ENCODE measurements at places on chromosomes 7 and 10.

DNA sequence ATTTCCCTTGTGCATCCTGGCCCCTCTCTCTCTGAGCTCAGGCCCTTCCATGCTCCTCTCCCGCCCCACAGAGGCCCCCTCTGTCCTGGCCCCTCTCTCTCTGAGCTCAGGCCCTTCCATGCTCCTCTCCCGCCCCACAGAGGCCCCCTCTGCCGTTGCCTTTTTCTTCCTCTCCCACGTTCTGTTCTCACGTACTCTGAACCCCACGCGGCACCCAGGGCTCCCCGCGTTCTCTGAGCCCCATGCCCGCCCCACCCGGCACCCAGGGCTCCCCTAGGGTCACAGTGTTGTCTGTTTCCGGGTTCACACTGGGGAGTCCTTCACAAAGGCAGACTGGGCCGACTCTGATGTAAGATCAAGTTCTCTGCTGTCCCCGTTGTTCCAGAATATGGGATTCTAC lies 336.8 kb downstream of the DNAJB6 start:
- no peak for DNase-seq

DNA sequence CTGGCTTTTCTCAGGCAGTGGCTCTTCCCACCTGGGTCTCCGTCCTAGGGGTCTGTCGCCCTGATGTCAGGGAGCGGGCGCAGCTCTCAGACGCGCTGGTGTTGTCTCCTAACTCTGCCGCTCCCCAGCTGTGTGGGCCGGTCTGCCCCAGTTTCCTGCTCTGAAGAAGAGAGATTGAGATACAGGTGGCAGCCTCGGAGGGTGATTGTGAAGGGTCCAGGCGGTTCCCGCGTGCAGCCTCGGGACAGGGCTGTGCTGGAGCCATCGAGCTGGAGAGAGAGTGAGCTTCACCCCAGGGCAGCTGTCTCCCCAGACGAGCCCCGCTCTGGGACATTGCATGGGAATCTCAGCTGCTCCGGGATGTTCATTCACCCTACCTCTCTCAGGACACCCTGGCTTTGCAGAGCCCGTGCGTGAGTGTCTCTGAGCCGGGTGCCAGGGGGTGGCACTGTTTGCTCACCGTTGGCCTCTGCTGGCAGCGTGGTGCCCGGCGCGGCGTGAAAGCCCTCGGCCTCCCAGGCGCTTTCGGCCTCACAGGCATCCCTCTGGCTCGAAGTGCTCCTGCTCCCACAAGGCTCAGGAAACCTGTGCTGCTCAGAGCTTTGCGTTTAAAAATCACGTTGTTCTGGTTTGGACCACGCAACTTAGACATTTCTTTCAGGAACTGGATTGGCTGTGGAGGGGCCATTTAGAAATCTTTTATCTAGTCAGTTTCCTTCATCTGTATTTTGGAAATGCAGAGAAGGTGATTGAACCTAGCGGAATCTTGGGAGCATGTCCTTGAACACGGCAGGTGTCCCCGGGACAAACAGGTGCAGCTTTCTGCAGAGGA lies 33.8 kb upstream of the ZFAND2A start:
- peak; percentile 83 for DNase-seq

- no peak for DNase-seq
These were observed 115.4 kb downstream of the MLLT10 start for GRCh38 chr10:21649454-21649872.

DNA sequence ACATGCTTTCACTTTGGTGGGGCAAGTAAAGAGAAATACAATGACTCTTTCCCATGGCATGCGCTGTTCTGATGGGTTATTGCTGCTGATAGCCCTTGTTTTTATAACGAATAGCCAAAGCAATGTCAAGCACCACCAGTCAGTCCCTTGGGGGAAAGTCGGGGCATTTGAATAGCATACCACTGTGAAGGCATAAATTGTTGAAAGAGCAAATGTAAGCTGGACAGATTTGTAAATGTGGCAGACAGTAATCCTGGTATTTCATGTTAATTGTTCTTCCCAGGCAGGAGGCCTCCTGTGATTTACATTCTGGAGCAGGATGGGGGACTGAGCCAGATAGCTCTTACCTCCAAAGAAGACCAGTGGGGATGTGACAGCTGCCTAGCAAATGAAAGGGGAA lies 293.3 kb downstream of the ADRA2A start:
- DNase-seq = no peak

GRCh38 chr7:71665716-71666115 lies 533.8 kb downstream of the GALNT17 start:
- DNase-seq = no peak

DNA sequence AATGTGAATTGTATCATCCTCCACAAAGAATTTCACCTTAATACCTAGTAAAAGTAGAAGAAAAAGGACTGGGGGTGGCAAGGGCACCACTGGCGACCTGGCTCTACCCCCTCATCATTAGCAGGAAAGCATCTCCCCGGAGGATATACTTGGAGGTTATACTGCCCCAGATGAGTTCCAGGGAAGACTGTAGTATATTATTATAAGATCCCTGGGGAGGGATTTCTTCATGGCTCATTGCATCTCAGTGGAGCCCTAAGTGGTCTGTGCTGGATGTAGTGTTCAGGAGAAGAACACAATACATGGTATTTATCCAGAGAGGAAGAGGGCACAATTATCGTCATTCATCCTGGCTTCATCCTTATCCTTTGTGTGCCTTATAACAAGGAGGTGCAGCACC lies 14.2 kb upstream of the DYNC1I1 start:
- DNase-seq = no peak

DNA sequence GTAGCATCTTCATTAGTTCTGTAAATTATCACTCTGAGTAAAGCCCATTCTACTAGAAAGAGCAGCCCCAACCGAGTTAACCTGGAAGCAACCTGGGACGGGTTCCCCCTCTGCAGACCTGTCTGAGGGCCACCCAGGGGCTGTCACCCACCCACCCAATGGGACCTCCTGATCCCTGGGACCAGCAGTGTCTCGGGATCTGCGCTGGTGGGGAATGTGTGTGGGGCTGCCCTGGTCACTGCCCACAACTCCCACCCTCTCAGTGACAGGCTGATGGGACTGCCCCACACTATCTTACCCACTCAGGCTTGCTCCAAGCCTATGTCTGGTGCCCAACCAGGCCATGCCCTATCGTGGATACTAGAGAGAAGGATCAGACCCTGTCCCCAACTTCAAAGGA lies 215.0 kb downstream of the GRID1 start:
- no peak for DNase-seq

DNA sequence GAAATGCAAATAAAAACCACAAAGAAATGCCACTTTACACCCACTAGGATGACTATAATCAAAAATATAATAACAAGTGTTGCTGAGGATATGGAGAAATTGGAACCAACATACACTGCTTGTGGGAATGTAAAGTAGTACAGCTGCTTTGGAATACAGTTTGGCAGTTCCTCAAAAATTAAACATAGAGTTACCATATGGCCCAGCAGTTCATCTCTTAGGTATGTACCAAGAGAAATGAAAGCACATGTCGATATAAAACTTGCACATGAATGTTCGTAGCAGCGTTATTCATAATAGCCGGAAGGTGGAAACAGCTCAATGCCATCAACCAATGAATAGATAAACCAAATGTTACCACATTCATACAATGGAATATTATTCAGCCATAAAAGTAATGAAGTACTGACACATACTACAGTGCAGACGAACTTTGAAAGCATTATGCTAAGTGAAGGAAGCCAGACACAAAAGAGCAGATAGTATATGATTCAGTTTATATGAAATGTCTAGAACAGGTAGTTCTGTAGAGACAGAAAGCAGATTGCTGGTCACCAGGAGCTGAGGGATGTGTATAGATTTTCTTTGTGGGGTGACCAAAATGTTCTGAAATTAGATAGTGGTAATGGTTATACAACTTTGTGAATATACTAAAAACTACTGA lies 12.4 kb downstream of the BCAP29 start:
- no peak for DNase-seq

GRCh38 chr10:78737883-78738856 lies 330.6 kb upstream of the ZMIZ1 start:
- DNase-seq = no peak

- no peak for DNase-seq
These were observed 112.6 kb downstream of the EEPD1 start for GRCh38 chr7:36265680-36266079.

DNA sequence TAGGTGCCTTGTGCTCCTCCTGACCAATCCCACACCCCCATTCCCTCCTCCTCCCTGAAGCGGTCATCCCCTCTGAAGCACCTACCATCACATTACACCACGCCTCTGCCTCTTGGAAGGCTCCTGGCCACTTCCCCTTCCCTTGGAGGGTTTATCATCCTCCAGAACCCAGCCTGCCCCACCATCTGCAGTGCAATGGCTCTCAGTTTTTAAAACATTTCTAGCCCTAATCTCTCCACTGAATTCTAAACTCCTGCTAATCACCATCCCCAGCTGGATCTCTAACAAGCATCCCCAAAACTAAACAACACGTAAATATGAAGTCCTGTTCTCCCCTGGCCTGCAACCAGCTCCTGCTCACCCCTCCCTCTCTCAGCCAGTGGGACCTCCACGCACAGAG lies 70.6 kb downstream of the PIP4K2A start:
- no peak for DNase-seq

GRCh38 chr10:106493751-106494150 lies 670.8 kb downstream of the SORCS1 start:
- DNase-seq = no peak

DNA sequence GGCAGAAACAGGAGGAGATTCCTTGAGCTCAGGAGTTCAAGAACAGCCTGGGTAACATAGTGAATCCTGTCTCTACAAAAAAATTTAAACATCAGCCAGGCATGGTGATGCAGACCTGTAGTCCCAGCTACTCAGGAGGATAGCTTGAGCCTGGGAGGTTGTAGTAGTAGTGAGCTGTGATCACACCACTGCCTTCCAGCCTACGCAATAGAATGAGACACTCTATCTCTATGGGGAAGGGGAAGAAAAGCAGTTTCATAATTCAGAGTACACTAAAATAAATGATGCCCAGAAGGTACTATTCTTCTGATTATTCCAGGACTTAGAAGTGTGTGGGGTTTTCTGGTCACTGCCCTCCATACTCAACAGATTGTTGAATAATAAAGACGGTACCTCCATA lies 177.3 kb downstream of the KMT2E start:
- no peak for DNase-seq

DNA sequence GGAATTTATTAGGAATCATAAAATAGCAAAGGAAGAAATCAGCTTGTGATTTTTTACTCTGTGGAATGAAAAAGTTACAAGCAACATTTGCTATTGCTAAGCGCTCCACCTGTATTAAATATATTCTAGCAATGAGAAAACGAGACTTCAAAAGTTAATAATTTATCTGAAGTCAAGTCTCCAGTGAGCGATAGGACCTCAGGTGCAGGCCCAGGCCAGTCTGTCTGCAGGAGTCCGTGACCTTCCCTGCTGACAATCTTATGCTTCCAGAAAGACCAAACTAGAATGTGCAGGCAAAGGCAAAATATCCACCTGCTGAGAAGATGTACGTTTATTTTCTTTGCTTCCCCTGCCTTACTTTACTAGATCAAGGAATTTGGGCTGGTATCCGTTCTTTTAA lies 22.7 kb downstream of the MRC1 start:
- peak; percentile 64 for DNase-seq

DNA sequence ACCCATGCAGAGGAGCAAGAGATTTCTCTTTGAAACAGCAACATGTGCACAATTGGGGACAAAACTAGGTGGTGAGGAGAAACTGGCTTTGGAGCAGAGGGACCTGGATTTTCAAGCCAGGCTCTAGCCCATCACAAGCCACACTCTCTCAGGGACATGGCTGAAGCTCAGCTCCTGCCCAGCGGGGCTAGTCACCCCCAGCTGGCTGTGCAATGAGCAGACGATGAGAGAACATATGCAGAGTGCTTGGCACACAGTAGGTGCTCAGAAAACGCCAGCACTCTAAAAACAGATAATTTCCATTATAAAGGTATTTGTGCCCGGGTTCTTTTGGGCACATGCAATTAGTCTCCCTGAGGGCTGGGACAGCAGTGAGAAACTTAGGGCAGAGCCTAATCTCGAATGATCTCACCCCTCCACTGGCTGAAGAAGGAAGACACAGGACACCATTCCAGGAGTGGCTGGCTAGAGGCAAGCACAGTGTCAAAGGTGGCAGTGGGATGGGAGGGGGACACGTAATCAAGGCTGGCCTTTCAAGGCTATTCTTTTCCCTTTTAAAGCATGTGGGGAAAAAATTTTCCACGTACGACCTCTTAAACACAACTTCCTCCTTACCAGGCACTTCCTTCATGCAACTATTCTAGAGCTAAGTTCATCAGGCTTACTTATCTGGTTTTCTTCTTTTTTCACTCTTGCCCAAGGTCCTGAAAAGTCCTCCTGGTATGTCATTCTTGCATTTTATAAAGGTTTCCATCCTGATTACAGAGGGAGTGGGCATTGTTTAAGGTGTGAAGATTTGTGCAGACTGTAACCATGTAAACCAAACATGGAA lies 15.1 kb downstream of the FAM53B start:
- DNase-seq = no peak

Data from DMS53 (cell line).